Stimulated activated CD4-positive, alpha-beta T cell treated with anti-CD3 and anti-CD28 coated beads, Interleukin-1b, Interleukin-23, amount 100 ng/mL, for 4 hours (primary cell): ENCODE measurements at places on chromosomes 12 and 14.

- no peak for DNase-seq
Measured at GRCh38 chr12:77372026-77372425, 306.7 kb upstream of the E2F7 start.

DNA sequence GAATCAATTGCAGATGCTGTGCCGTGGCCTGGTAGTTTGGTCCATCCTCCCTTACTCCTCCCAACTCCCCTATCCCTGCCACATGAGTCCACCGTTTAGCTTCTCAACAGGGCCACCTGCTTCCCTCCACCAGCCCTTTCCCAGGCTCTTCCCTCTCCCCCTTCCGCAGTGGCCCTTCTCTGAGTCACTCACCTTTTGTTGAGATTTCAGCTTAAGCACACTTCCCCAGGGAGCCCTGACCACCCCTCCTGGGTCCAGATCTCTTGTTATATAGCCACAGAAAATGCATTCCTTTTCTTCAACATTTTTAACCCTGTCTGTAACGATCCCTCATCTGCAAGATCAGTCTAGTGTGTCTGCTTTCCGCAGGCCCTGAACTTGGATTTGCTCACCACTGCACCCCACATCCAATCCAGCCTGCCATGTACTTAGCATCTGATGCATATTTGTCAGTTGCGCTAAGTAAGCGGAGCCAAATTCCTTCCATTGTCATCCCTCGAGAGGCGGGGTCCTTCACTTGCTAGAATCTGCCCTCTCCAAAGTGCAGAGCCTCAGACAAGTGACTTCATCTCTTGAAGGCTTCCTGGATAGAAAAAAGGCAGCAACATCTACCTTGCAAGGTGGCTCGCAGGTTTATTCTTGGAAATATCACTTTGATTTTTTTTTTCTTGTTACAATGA lies 41.1 kb downstream of the TMEM63C start:
- no peak for DNase-seq

DNA sequence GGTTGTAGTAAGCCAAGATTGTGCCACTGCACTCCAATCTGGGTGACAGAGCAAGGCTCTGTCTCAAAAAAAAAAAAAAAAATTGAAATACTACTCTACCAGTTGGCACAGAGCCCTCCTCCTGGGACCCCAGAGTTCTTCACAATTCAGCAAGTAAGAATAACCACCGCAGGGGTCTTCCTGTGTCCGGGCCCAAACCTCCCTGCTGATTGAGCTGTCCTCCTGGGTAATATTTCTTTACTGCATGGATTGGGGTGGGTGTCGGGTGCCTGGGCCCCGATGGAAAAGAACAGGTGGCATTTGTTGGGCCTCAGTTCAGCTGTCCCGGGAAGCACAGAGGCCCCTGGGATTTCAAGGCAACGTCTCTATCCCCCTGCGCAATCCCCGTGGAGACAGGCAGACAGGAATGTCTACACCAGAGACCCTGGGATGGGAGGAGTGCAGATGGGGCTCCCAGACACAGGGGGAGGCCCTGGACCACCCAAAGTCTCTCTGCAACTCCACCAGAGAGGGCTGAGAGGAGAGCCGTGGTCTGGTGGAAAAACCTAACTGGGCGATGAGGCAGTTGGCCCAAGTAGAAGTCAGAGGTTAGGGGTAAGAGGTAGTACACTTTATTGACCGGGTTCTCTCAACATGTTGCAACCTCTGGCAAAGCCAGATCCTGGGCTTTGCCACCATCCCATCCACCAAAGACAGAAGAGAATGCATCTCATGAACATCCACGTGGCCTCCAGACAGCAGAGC lies 32.7 kb upstream of the VPS37B start:
- DNase-seq: no peak

GRCh38 chr14:73124180-73124894 lies 12.0 kb upstream of the PSEN1 start:
- DNase-seq: no peak

DNA sequence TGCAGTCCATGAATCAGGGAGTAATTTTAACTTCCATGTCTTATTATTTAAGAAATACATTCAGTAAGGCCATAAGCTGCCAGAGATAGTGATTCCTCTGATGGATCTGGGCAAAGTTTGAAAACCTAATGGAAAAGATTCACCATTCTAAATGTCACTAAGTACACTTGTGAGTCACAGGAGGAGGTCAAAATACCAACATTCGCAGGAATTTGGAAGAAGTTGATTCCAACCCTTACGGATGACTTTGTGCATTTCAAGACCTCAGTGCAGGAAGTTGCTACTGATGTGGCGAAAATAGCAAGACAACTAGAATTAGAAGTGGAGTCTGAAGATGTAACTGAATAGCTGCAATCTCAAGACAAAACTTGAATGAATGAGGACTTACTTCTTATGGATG lies 69.8 kb downstream of the OSBPL8 start:
- no peak for DNase-seq

GRCh38 chr14:41900644-41901043 lies 294.0 kb downstream of the LRFN5 start:
- DNase-seq: no peak

- no peak for DNase-seq
Measured at GRCh38 chr12:64218597-64218996, 3.5 kb downstream of the KICS2 start.

GRCh38 chr12:9064201-9064814 lies 51.4 kb downstream of the A2M start:
- peak; percentile 47 for DNase-seq

GRCh38 chr14:103001226-103001625 lies 56.1 kb downstream of the CDC42BPB start:
- DNase-seq: no peak

GRCh38 chr14:77375973-77376770 lies 722 bp downstream of the TMED8 start:
- peak; percentile 25 for DNase-seq

DNA sequence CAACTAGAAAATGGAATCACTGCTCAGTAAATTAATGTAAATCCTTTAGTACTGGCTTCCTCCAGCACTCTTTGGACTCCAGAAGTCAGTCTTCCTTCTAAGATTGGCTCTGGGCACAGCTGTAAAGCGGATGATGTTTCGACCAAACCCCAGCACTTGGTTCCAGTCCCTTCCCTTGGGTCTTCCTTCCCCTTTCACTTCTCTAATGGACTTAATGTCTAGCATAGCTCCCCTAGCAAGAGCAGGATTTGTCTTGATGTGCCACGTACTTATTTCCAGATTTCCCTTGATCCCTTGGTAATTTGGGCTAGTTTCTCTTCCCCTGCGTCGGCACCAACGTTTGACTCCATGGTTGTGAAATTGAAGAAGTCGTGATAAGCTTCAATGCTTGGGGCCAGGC lies 28.3 kb downstream of the C12orf75 start:
- DNase-seq: no peak

DNA sequence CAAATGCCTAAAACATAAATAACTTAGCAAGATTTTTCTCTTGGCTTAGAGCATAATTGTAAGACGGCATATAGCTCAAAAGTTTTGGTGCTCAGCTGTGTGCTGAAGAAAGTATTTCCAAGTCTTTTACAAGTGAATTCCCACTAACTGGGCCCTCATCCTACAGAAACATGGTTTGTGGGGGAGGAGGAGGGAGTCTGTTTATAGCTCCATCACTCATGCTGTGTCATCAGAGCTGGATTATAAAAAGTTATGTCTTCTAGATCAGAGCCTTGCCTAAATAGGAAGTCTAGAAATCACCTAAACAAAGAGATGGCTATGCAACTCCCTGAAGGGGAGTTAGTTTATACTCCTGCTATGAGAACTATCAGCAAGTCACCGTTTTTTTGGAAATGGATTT lies 65.9 kb upstream of the OTOGL start:
- no peak for DNase-seq

GRCh38 chr14:54535126-54535525 lies 25.4 kb downstream of the CGRRF1 start:
- DNase-seq: no peak

- DNase-seq: no peak
Measured at GRCh38 chr14:70827347-70827746, 18.0 kb upstream of the MAP3K9 start.

GRCh38 chr12:132079200-132079599 lies 64.9 kb downstream of the DDX51 start:
- DNase-seq: no peak

- DNase-seq: no peak
Measured at GRCh38 chr12:11725686-11726085, 76.2 kb downstream of the ETV6 start.

DNA sequence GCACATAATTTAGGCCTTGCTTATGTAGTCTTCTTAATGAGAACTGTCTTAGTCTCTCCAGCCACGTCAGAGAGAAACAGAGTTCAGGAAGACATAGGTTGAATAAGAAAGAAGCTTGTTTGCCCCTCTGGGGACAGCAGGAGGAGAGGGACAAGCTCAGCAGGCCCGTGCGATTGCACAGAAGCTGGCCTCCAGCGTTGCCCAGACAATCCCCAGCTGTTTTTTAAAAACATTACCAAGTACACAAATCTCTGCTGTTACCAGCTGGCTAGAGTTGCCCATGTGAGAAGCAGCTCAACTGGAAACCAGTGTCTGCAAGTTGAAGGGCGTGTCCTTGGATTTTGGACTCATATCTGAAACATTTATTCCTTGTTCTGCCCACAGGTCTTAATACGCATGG lies 232.6 kb downstream of the EFCAB11 start:
- DNase-seq: no peak

DNA sequence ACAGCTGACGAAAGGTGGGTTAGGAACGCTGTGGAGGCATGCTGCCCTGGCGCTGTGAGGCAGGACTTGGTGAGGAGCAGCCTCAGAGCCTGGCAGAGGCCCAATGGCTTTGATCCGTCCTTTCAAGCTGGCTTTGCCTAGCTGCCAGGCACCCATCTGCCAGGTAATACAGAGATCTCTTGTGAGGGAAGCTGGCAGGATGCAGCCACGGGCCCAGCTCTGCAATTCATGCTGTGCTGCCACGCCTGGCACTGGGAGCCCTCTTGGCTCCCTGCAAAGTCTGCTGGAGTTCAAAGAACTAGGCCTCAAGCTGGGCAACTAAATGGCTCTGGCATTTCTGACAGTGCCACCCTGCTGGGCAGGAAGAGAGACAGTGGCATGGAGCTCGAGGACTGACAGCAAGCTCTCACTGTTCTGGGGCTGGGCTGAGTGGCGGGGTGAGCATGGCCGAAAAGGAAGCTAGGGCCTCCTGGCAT lies 18.7 kb downstream of the IQSEC3 start:
- no peak for DNase-seq

DNA sequence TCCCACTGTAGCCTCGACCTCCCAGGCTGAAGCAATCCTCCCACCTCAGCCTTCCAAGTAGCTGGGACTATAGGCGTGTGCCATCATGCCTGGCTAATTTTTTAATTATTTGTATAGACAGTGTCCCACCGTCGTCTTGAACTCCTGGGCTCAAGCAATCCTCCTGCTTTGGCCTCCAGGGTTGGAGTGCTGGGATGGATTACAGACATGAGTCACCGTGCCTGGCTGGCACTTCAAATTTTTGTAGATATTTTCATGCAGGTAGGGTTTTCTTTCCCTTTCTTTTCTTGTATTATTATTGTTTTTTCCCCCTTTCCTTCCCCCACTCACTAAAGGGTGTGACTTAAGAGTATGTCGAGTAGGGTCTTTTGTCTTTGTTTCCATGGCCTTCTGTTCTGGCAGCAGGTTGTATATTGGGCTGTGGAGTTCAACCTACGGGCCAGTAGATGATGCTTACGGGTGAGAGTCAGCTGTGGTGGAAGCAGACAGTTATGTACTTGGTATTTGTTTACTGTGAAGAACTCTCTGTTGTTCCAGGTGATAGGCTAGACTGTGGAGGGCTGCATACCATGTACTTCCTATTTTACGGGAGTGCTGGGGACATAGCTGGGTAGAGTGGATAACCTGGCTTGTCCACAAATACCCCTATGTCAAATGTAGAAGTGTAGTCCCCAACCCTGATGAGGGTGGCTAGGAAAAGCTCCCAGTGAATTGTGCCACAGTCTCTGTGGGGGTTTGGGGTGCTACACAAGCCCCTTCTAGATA lies 30.7 kb downstream of the RAD51B start:
- no peak for DNase-seq

DNA sequence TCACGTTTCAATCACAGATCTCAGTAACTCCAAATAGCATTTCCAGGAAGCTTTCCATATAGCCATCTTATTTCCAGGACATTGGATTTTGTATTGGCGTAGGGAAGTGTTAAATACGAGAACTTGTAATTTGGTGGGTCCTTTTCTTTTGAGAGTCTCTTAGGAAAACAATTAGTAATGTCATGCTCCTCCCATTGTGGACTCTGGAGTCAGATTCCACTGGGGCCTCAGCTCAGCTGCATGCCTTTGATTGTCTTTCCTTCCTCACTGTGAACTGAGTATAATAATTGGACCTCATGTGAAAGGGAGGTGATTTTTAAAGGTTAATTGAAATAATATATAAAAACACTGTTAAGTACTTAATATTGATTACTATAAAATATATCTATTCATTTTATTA lies 462.6 kb downstream of the NPAS3 start:
- DNase-seq: no peak

- no peak for DNase-seq
Measured at GRCh38 chr12:30219047-30219446, 435.3 kb upstream of the TMTC1 start.

DNA sequence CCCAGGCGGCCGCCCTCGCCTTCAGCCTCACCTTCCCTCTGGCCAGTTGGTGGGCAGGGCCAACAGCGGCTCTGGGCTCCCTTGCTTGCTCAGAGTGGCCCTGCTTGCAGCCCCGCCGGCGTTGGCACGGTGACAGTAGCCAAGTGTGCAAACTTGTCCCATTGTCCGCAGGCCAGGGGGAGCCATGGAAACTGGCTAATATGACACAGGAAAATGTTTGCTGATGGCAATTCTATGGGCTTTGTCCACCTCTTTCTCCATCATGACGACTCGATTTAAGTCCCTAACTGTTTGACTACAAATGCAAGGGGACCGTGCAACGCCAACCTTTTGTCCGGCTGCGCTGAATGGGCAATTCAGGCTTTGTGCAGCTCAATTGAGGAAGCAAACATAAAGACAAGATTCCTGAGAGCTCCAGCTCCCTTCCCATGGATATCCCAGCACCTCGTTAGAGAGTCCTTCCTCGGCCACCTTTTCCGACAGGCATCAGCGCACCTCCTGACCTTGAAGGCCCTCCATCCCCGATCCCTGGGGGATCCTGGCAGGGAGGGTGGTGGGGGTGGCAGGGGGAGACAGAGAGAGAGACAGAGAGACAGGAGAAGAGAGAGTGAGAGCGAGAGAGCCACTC lies 785 bp upstream of the FAM181A start:
- DNase-seq: no peak

- DNase-seq: no peak
Measured at GRCh38 chr12:107337346-107338095, 244.2 kb upstream of the CRY1 start.

- DNase-seq: no peak
Measured at GRCh38 chr14:102955636-102956408, 33.4 kb downstream of the AMN start.

DNA sequence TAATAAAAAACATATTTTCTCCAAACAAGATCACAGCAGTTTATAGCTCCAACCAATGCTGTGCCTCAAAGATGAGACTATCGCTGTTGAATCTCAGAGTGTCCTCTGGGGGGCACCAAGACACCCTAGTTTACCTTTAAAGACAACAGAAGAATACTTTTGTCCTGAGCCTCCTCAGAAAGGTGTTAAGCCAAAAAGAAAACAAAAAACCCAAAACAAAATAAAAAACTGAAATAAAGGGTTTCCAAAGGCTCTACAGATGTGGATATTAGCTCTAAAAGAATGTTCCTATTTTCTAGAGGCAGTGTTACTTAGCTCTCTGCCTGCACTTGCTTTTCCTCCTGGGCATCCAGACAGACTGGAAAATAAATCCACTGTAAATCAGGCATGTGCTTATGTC lies 86.9 kb upstream of the TTC7B start:
- DNase-seq: peak; percentile 47

GRCh38 chr12:116397148-116397547 lies 119.7 kb upstream of the MED13L start:
- no peak for DNase-seq
